Omental fat pad (tissue), 4 donors: ENCODE measurements at places on chromosomes 2 and 18.

DNA sequence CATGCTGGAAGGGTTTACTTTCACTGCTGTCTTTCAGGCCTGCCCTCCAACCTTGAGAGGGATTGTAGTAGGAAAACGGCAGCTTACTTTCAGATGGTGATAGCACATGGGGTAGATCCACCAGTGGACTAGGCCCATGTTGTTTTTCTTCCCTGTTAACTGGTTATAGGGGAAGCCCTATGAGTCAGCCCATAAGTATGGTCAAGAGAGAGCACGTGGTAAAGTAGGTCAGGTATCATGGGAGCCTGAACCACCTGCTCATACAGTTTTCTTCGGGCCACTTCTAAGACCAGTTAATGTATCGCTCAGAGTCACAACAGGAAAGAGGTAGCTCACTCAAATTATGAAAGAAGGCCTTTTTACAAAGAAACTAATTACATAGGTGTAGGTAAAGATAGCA, 33.0 kb downstream of the PDK1 start:
- DNase-seq: no peak

- DNase-seq: no peak
These were observed 29.3 kb downstream of the NHEJ1 start for GRCh38 chr2:219131327-219131726.

DNA sequence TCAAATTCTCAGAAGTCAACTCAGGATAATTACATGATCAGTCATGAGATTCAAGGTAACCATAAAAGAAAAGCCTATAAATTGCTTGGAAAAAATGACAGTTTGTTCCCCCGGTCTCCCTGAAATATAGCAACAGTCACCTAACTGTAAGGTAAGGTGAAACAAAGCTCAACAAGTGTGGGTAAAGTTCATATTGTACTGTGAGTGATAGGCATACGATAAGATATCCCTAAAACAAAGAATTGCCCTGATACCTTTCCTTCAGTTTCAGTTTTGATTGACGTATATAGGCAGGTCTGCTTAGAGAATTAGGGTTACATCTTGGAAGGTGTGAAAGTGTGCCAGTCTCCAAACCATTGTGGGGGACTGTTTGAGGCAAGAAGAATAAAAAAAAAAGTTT, 4.0 kb upstream of the CCBE1 start:
- DNase-seq: no peak

GRCh38 chr2:32931945-32932709, 14.6 kb upstream of the LTBP1 start:
- no peak for DNase-seq

DNA sequence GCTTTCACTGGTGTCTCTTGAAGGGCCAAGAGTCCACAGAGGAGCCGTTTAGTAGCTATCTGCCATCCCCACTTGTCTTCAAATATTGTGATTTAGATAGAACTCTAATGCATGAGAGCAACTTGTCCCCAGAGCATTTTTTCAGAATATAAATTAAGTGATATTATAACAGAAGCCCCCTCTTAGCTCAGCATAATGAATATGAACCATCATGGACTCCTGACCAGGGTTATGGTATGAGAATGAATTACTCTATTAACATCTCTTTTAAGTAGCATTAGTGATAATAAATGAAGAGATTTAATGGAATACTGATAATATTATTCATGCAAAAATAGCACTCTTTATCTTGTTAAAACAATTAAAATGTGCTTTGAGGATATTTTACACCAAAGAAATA, 709.6 kb downstream of the GALR1 start:
- no peak for DNase-seq
